Central memory CD8-positive, alpha-beta T cell (primary cell): ENCODE measurements at places on chromosomes 6 and 20.

DNA sequence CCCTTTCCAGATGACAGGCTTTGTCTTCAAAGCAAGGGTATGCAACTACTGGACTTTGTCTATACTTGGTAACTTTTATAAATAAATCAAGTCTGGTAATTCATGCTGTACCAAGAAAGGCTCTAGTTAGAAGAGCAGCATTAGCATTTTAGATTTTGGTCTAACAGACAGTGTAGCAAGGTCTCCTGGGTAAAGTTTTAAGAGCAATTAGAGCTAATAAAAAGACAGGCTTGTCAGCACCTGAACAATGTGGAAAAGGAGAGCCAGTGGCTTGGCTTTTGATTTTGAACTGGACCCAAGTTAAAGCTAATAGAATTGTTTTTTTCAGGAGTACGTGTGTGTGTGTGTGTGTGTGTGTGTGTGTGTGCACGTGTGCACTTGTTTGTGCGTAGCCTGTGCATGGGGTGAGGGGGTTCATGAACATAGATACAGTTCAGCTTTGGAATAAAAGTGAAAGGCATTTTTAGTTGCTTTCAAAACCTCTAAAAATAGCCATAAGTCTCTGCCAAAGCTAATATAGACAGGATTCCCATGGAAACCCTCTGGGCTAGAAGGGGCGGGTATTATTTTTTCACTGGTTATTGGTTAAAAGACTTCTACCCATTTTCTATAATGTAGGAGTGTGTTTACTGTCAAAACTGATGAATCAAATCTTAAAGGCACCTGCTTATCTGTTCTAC is 138.4 kb downstream of the KCNQ5 start:
- DNase-seq = no peak

DNA sequence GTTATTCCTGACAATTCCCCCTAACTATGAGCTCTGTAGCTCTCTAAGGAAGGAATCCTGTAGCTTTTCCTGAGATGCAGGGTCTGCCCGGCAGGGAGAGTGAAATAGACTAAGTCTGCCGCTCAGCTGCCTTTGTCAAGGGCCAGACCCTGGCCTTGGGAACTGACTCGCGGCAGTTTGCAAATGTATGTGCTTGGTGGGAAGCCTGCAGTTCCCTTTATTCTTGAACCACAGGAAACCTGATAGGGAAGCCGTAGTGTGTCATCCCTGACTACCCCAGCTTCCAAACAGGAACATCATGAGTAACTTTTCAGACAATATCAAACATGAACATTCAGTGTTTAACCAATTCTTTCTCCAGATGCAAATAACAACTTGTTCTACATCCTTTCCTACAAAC is 78.7 kb upstream of the IFNGR1 start:
- DNase-seq = no peak

- no peak for DNase-seq
Measured at GRCh38 chr6:33088931-33089620, 13.3 kb downstream of the HLA-DPB1 start.

GRCh38 chr20:21982559-21982958 is 277.1 kb downstream of the PAX1 start:
- no peak for DNase-seq

- peak; percentile 53 for DNase-seq
Measured at GRCh38 chr20:25865715-25866656, 169.3 kb upstream of the ZNF337 start.

DNA sequence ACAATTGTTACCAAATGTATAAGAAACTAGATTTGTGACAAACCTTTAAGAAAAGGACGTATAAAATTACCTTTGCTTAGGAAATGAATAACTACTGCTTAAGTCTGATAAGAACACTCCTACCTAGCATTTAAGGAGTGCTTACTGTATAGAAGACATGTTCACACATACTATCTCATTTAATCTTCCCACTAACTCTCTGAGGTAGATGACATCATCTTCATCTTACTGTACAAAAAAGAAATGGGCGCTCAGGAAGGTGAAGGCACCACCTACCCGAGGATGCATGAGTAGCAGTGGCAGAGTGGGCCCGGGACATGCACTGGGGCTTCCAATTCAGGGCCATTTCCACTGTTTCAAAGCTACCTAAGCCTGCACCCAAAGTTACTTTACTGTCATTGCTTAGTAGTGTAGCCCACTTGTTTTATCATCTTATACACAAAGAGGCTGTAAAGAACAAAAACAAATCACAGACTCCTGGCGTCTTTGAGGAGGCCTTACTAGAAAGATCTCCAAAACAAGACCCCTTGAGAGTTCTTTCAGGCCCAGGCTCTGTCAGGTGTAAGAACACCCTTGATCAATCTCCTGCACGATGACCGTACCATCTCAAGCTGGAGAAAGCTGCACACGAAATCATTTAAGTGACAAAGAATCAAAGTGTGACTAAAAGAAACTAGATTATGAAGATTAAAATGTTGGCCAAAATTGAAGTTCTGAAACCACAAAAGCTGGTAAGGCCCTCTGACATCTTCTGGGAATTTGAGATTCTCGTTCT is 128.0 kb downstream of the INSM1 start:
- DNase-seq = no peak

GRCh38 chr6:162260027-162260426 is 467.5 kb downstream of the PRKN start:
- no peak for DNase-seq

DNA sequence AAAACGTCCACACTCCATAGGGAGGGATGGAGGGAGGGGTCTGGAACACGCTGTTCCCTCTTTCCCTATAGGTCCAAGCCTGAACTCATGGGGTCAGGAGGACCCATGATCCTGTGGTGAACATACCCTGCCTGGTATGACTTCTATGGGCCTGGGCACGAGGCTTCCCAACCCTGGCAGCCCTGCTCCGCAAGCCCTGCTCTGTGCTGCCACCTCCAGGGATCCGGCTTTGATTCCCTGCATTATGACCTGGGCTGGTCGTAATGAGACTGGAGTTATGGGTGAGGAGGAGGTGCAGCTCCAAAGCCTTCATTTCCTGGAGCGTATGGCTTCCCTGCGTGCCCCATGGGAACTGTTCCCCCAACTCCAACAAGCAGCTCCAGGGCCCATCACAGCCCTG is 54.9 kb downstream of the CDH22 start:
- DNase-seq = no peak

DNA sequence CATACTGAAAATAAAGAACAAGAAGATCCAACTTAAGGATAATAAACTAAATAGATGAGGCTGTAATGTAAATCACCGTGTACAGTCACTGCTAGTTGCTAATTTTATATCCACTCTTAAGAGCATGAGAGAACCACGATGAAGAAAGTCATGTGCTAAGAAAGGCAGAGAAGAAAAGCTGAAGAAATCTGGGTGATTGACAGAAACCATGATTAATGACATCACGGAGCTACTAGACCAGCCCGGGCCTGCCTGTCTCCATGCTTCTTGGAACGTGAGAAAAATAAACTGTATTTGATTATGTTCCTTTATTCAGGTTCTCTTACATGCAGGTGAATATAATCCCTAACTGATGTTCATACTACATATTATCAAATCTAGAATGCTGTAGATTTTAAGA is 84.2 kb upstream of the E2F3 start:
- DNase-seq = no peak
